ENCODE measurements at places on chromosomes 11 and 22. TPM values are rescaled to one million over a fixed set of nuclear protein-coding genes. Genes with fewer than 3 reads are reported as not detected.
A peak's percentile ranks its signal among the peaks of the same experiment; 100 is the strongest.

The OR52N4 gene
- total RNA-seq: not detected

The SPTBN2 gene
- 50.4 TPM for total RNA-seq

The SPDYC gene
- total RNA-seq: not detected

- DNase-seq: no peak
These were observed 2.4 kb upstream of the E2F8 start for GRCh38 chr11:19243143-19243542.

DNA sequence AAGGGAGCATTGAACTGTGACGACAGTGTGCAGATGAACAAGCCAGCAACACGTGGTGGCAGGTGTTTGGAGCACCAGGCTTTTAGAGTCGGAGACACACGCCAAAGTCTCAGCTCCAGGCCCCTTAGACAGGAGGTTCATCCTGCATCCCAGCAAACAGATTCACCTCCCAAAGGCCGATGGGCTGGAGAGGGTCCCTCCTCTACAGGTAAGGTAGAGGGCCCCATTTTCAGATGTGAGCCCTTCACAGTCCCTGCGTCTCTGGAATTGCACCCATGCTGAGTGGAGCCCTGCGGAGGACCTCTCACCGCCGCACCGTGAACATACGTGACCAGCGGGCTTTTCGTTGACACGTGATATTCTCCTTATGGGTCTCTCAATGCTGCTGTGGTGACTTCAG, 109.0 kb upstream of the B3GAT1 start:
- no peak for DNase-seq

- DNase-seq: no peak
These were observed 58.7 kb upstream of the SLC5A12 start for GRCh38 chr11:26780376-26781085.

GRCh38 chr22:21760640-21761039, 25.0 kb upstream of the YPEL1 start:
- DNase-seq: no peak

GRCh38 chr11:2954263-2954662, 25.0 kb upstream of the PHLDA2 start:
- DNase-seq: peak; percentile 60

GRCh38 chr11:36475192-36475591, 34.9 kb downstream of the TRAF6 start:
- no peak for DNase-seq

DNA sequence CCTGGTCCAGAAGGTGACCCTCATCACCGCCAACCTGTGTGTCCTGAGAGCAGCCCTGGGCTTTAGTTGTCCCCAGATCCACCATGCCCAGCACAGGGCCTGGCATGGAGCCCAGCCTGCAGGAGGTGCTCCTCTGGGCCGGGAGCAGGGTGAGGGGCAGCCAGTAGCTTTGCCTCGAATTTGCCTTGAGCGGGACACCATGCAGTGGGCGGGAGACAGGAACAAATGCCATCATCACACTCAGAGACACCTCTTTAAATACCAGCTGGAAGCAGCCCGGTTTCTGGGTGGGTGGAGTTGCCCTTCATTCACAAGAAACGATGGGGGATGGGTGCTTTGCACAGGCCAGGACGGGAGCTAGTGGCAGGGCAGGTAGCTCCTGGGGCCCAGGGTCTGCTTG, 19.3 kb downstream of the FLRT1 start:
- DNase-seq: no peak

DNA sequence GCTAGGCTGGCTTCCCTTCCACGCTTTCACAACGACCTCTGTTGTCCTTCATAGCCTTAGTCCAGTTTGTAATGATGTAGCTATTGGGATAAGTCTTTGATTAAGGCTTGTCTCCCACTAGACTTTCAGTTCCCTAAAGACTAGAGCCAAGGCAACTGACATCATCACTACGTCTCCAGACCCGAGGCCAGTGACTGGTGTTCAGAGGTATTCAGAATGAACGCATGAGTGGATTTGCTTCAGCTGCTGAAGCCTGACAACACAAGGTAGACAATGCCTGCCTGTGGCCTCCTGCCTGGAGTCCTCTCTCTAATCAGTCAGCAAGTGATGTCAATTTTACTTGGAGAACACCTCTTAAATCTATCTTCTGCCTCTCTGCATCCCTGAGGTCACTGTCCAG, 13.6 kb downstream of the EFCAB6 start:
- DNase-seq: no peak

GRCh38 chr11:125304136-125304535, 139.6 kb downstream of the PKNOX2 start:
- no peak for DNase-seq

- no peak for DNase-seq
These were observed 34.5 kb upstream of the EIF3D start for GRCh38 chr22:36563444-36563843.

- DNase-seq: no peak
These were observed 181.1 kb downstream of the HIPK3 start for GRCh38 chr11:33438301-33438700.

GRCh38 chr11:59616396-59616982, 915 bp upstream of the OSBP start:
- DNase-seq: no peak

DNA sequence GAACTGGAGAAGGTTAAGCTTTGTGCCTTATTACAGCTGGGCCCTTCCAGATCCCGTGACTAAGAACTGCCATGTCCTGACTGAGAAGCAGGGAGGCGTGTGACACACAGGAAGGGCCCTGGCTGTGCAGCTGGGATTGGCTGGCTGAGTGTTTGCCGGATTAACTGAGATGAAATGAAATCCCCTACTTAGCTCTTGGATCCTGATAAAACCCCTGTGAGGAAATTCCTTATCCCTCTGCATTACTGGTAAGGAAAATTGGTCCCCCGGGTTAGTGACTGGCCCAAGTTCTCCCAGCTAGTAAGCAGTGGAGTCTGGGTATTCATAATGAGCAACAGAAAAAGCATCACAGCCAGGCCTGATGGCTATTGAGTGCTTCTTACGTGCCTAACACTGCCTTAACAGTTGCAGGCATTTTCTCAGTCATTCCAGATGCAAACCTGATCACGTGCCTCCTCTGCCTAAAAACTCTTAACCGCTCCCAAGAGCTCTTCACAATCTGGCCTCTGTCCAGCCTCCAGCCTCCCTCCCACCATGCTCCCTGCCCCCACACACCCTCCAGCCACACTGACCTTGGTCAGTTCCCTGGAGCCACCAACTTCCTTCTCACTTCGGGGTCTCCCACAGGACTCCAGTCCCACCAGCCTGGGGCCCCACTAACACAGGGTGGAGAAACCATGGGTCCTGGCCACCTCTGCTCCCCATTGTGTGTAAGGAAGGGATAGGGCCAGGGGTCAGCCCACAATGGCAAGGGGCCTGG, 37.8 kb downstream of the ARRB1 start:
- DNase-seq: peak; percentile 89
